SJSA1 (cell line): ENCODE measurements at places on chromosomes 1 and 21.

GRCh38 chr21:17780539-17780938 lies 38.6 kb downstream of the C21orf91 start:
- no peak for DNase-seq

DNA sequence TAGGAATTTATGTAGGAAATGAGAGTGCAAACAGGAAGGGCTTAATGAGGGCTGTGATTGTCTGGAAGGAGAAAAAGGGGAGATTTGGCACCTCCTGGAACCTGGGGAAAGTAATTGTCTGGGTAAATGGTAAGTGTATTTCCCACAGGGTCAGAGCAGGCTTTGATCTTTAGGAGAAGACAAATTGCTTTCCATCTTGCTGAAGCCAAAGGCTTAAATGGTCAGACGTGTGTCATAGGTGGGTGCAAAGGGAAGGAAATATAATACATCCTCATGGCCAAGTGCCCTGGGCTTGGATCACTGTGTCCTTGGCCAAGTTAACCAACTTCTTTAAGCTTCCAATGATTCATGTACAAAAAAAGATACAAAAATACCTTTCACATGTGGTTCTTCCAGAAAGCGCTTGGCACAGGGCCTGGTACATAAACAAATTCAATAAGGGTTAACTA lies 1.3 kb upstream of the DUSP23 start:
- DNase-seq = no peak

DNA sequence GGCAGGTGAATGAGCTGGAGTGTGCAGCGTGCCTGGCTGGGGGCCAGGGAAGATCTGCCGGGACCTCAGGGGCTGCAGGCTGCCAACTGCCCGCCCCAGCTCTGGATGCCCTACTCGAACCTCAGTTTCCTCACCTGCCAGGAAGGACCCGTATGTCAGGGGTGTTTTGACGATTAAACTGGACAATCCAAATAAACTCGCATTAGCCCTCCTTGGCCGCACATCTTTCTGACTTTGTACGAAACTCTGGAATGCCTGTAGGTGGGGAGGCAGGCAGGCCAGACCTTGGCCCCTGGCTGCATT lies 8.3 kb upstream of the ZNF669 start:
- DNase-seq = no peak

DNA sequence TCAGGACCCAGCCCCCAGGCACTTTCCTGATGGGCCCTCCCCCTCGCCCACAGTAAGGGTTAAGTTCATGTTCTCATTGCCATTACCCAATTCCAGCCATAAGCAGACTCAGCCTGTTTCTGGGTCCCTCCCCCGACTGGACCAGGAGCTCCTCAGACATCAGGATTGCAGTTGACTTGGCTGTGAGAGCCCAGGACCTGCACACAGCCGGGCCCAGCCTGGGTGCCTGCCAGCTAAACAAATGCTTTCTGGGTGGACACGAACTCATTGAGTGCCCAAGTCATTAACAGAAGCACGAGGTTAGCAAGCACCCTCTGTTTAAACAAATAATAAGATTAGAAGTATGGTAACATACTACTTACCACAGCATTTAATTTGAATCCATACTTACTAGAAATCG lies 147.9 kb upstream of the POU3F1 start:
- DNase-seq = no peak

- DNase-seq = peak; percentile 19
Measured at GRCh38 chr1:78143152-78143551, 97.4 kb downstream of the GIPC2 start.

DNA sequence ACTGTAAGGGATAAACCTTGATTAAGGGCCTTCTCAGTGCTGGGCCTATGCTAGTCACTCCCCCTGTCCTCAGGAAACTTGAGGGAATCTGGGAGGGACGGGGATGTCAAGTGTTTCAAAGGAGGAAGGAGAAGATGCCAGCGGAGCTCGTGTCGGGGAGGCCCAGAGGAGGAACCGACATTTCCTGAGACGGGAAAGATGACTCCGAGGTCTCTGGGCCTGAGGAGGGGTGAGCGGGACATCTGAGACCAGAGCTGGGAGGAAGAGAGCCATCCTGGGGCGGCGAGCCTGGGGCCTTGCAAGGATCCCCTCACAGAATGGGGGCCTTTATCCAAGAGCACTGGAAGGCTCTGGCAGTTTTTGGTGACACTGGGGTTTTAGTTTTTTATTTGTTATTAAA lies 10.4 kb downstream of the SLC66A1 start:
- DNase-seq = no peak

DNA sequence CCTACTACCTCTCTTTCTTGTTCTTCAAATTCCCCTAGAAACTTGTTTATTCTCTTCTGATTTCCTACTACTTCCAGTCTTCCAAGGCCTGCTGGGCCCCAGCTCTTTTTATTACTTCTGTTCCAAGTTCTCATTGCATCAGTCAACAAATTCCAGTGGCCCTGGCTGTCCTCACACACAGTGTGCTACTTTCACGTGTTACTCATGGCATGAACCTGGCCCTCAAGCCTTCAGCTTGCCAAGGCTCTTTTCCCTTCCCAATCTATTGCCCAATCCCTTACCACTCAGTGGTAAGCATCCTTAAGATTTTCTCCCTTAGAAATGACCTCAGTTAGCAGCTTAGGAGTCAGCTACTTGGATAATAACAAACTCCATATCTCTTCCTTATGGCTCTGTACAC lies 613.5 kb downstream of the LMO4 start:
- no peak for DNase-seq

DNA sequence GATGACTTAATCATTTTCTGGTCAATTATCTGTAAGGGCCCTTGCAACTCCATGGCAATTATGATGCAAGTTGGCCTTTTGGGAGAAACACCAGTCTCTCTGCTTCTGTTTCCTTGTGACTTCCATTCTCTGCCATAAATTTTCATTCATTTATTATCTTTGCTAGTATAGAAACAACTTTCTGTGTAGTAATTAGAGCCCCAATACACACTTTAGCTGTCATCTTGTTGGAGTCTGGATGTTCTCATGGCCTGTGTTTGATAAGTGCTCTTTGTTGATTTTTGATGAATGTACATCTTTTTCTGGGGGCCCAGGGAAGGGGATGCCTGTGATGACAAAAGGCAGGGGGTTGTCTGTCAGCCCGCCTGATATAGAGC lies 22.4 kb downstream of the PROX1 start:
- no peak for DNase-seq
